Frontal cortex (tissue), 4 donors: ENCODE measurements at places on chromosomes 13 and 19. TPM values are rescaled to one million over a fixed set of nuclear protein-coding genes. Genes with fewer than 3 reads are reported as not detected.
A peak's percentile ranks its signal among the peaks of the same experiment; 100 is the strongest.

GRCh38 chr13:74061926-74062595 is 72.1 kb downstream of the KLF12 start:
- no peak for DNase-seq

- DNase-seq = no peak
Observed at GRCh38 chr19:10107254-10107653, 1.1 kb downstream of the PPAN start.

- DNase-seq = peak; percentile 93
Observed at GRCh38 chr19:56538254-56538760, 441 bp upstream of the ZFP28 start.

The SRRM5 gene
- total RNA-seq = not detected

The ARL11 gene
- total RNA-seq = under 0.01 TPM
